CD4-positive, alpha-beta T cell treated with Interleukin-12 subunit alpha and Interleukin-12 subunit beta, for 1 hour (primary cell): ENCODE measurements at places on chromosomes 3 and 15.
A peak's percentile ranks its signal among the peaks of the same experiment; 100 is the strongest.

- DNase-seq = no peak
These were observed 149.1 kb downstream of the CTNNB1 start for GRCh38 chr3:41348401-41348800.

- no peak for DNase-seq
These were observed 41.6 kb upstream of the GOLGA8B start for GRCh38 chr15:34625007-34625406.

- no peak for DNase-seq
These were observed 44.6 kb upstream of the VILL start for GRCh38 chr3:37945807-37946530.

DNA sequence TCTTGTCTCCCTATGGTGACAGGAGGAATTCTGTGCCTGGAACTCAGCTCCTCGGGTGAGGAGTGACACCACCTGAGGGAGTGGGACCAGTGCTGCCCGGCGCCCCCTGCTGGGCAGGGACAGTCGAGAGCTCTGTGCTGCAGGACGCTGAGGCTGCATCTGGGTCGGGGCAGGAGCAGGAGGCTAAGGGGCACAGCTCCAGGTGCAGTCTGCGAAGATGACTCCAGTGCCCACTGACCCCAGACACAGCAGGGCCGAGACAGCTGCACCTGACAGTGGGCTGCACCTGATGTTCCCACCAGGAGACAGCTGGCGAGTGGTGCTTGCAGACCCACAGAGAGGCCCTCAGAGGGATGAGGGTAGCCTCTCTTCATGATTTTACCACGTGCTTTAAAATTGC is 152.9 kb downstream of the ATP10A start:
- peak; percentile 35 for DNase-seq

DNA sequence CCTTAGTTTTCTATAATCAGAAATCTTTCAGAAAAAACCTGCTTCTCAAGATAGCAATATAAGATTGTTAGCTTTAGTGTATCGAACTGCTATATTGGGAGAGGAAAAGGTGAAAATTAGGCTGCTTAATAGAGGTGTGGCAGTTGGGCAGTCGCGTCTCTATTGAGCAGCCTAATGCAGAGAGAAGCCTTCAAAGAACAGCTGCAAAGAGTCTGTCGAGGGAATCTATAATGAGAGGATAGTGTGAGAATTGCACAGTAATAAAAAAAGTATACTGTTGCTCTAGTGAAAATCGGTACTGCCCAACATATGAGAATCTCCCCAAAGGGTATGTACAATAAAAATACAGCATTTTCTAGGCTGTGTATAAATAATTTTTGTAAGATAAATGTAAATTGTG is 184.4 kb downstream of the TCF12 start:
- no peak for DNase-seq

DNA sequence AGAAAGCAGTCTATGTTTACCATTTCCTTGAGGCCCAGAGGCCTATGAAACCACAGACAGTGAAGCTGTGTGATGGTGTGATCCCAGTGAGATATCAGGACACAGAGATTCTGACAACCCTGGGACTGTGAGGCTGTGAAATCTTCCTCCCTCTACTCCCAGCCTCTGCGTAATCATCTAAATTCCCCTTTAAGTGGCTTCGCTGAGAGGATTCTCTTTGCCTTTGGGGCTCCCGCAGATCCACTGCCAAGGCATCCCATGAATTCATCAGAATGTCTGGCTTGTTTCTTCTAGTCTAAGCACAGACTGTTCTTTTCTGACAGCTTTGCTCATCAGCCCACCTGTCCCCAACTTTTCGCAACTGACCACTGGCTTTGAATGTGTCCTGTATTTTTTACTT is 901.2 kb upstream of the NR2F2 start:
- no peak for DNase-seq

DNA sequence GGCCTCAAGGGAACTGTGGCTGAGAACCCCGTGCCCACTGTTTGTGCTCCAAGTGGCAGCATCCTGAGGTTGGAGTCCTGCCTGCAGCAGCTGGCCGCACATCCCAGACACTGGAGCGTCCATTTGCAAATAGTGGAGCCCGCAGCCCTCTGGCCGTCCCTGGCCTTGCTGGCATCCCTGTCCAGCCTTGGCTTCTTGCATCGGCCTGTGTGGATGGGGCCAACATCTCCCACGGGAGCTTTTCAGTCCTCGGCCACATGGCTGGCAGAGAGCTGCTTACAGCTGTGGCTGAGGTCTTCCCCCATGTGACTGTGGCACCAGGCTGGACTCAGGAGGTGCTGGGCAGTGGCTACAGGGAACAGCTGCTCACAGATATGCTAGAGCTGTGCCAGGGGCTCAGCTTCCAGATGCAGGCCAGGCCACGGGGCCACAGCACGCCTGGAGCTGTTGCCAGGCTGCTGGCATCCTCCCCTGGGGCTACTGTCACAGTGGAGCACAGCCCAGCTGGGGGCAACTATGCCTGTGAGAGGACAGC is 71.2 kb downstream of the FAM43A start:
- no peak for DNase-seq

- DNase-seq = no peak
These were observed 492.4 kb downstream of the MCTP2 start for GRCh38 chr15:94723801-94724200.

DNA sequence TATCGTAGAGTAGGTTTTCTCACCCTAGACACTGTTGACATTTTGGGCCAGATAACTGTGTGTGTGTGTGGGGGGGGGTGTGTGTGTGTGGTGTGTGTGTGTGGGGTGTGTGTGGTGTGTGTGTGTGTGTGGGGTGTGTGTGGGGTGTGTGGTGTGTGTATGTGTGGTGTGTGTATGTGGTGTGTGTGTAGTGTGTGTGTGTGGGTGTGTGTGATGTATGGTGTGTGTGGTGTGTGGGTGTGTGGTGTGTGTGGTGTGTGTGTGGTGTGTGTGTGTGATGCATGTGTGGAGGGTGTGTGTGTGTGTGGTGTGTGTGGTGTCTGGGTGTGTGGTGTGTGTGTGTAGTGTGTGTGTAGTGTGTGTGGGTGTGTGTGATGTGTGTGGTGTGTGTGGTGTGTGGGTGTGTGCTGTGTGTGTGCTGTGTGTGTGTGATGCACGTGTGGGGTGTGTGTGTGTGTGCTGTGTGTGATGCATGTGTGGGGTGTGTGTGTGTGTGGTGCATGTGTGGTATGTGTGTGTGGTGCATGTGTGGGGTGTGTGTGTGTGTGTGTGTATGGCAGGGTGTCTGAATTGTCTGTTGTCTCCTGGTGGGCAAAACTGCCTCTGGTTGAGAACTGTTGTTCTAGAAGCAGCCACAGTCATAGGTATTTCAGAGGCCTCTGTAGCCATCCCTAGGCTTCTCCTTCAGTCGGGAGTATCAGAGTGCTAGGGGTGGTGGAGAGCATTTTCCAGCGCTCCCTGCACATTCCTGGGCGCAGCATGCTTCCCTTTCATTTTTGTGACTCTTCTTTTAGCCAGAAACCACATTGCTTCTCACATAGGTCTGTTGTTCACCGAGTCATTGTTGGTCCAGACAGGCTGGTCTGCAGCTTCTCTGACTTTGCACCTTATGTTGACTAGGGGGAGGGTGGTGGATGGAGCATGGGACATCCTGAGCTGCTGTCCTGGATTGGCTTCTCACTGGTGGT is 84.4 kb downstream of the THSD4 start:
- DNase-seq = no peak

GRCh38 chr3:39154280-39155021 is 1.1 kb upstream of the CSRNP1 start:
- DNase-seq = no peak

GRCh38 chr15:63046917-63047760 is 4.6 kb downstream of the TPM1 start:
- no peak for DNase-seq

GRCh38 chr3:17579289-17580031 is 163.0 kb downstream of the TBC1D5 start:
- no peak for DNase-seq

- DNase-seq = no peak
These were observed 23.4 kb downstream of the WHAMM start for GRCh38 chr15:82832601-82833361.

DNA sequence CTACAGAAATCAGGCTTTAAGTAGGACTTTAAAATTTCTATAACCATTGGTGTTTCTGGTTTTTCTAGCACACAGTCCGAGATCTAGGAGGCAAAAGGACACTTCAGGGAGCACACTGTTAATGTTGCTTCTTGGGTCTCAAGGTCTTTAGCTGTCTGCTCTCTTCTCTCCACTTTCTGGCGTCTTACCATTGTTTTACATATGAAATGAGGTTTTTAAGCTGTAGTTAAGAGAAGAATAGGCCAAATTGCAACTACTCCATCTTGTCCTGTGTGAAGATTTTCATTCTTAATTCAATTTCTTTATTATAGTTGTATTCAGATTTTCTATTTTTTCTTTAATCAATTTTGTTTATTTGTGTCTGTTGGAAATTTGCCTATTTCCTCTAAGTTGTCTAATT is 151.4 kb downstream of the WNT7A start:
- no peak for DNase-seq

DNA sequence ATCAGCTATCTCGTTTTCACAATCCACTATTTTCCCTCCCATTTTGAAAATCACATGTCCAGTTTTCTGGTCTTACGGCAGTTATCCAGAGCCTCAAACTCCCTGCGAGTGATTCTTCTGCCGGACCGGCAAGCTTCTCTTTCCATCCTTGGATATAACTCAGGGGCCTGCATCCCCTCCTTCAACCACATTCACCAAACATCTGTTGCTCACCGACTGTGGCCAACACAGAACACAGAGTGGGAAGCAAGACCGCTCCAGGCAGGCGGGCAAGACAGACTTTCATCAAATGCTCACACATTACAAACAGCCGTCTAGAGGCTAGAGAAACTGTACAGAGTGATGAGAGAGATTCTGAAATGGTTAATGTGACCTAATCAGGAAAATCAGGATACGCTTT is 7.6 kb upstream of the SLC12A8 start:
- DNase-seq = no peak

- DNase-seq = no peak
These were observed 524.7 kb downstream of the NAALADL2 start for GRCh38 chr3:175383813-175384212.

DNA sequence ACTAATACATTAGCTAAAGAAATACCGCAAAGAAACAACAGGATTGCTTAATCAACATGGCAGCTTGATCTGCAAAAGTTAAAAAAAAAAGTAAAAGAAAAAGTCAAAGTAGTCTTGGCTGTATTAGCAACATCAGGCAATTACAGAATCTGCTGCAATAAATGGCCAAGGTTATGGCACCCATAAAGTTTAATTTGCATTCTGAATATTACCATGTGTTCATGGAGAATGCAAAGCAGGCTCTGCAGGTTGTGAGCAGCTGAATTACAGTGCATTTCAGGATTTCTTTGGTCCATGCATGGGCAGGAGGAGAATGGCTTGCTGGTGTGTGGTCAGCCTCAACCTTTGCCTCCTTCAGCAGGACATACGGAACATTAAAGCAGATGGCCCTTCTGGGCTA is 199.1 kb upstream of the AZI2 start:
- no peak for DNase-seq

DNA sequence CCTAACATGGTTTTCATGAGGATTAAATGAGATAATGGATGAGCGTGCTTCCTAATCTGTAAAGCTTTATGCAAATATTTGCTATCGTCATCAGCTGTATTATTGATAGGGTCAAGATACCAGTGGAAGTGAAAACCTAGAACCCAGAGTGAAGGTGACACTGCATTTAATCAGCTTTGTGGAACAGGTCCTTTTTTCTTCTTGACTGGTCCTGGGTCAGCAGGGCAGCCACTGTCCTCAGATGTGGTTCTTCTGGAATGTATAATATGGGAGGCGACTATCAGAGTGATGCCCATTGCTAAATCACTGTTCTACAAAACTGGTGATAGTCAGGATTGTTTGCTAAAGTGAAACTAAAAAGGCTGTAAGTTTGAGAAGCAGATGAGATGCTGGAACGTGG is 41.4 kb downstream of the SORD start:
- no peak for DNase-seq

- DNase-seq = no peak
These were observed 318.2 kb upstream of the KCNH8 start for GRCh38 chr3:18830087-18830486.

GRCh38 chr3:42590989-42591756 is 513 bp downstream of the SS18L2 start:
- DNase-seq = no peak

DNA sequence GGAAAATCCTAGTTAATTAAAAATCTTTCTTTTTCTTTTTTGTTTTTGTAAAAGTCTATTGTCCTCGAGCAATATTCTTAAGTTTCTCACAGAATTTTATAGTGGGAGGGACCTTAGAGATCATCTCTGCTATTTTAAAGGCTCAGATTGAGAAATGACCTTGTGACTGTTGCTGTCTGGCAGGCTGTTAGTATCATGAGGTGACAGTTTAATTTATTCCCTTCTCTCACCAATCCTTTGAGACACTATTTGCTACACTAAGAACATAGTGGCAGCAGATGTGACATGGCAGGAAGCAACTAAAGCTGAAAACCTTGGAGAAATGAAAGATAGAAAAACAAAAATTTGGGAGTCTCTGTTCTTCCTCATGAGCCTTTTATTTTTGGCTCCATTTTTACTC is 24.9 kb downstream of the APPL1 start:
- DNase-seq = no peak

DNA sequence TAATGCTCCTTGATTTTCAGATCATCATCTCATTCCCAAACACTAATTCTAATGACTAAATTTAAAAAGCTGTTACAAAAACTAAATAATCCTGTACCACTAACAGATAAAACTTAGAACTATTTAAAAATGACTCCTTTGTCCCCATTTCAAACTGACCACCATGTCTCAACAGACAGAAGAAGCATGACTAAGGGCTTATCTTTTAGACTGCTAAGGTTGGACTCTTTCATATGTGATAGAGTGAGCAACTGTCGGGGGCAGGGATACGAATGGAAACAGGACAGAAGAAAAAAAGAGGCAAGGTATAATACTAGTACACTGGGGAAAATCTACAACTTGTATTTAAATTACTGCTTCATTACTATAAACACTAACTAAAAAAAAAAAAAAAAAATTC is 23.3 kb downstream of the SNX4 start:
- no peak for DNase-seq

- DNase-seq = no peak
These were observed 17.8 kb downstream of the ZBTB38 start for GRCh38 chr3:141386126-141386488.

GRCh38 chr3:122003112-122003511 is 18.9 kb downstream of the ILDR1 start:
- no peak for DNase-seq

- no peak for DNase-seq
These were observed 50.9 kb downstream of the PLXNA1 start for GRCh38 chr3:127033786-127034185.
